ENCODE measurements at places on chromosomes 11 and 22. TPM values are rescaled to one million over a fixed set of nuclear protein-coding genes. Genes with fewer than 3 reads are reported as not detected.

The POU2AF2 gene
- total RNA-seq = not detected

The TIGD3 gene
- total RNA-seq = 0.38 TPM

The CCDC157 gene
- 1.0 TPM for total RNA-seq

The MS4A1 gene
- 2.4 TPM for total RNA-seq

The KCNQ1 gene
- 5.0 TPM for total RNA-seq

The OR10A5 gene
- not detected for total RNA-seq

The QSER1 gene
- 22.6 TPM for total RNA-seq

The LMO1 gene
- total RNA-seq = not detected

The ENDOD1 gene
- 20.3 TPM for total RNA-seq

The ADSL gene
- total RNA-seq = 106 TPM

The HTR3B gene
- total RNA-seq = not detected

The OR10A4 gene
- total RNA-seq = not detected

The SUSD2 gene
- total RNA-seq = 2.3 TPM

The HORMAD2 gene
- total RNA-seq = not detected

The ZNF215 gene
- total RNA-seq = 1.9 TPM

The BRSK2 gene
- total RNA-seq = not detected

The NXPE1 gene
- not detected for total RNA-seq

The SHANK2 gene
- total RNA-seq = 4.5 TPM

The ALG9 gene
- total RNA-seq = 21.0 TPM

The ART1 gene
- total RNA-seq = not detected

The CREB3L1 gene
- 3.6 TPM for total RNA-seq

The UEVLD gene
- 46.5 TPM for total RNA-seq

The CARD10 gene
- 6.8 TPM for total RNA-seq

The OR5P2 gene
- not detected for total RNA-seq

The TNNT3 gene
- 21.3 TPM for total RNA-seq

The UPK3A gene
- not detected for total RNA-seq

The HSPB2 gene
- total RNA-seq = not detected

The PLEKHA7 gene
- 49.3 TPM for total RNA-seq

The MRGPRE gene
- total RNA-seq = not detected

The GRK2 gene
- total RNA-seq = 106 TPM

The PYGM gene
- 2.1 TPM for total RNA-seq

The MS4A8 gene
- total RNA-seq = not detected

The MYRF gene
- 45.9 TPM for total RNA-seq

The C11orf42 gene
- not detected for total RNA-seq

The C11orf16 gene
- total RNA-seq = not detected

The TEX12 gene
- not detected for total RNA-seq

The TPBGL gene
- 0.19 TPM for total RNA-seq

The RBM4 gene
- 90.8 TPM for total RNA-seq

The KRTAP5-2 gene
- not detected for total RNA-seq

The CABP4 gene
- 3.9 TPM for total RNA-seq

The DEFB131B gene
- not detected for total RNA-seq
